CD4-positive, alpha-beta T cell treated with Interleukin-17A for 1 hour (primary cell): ENCODE measurements at places on chromosomes 7 and 10.

- DNase-seq = no peak
Observed at GRCh38 chr7:70797109-70797514, 334.8 kb upstream of the GALNT17 start.

DNA sequence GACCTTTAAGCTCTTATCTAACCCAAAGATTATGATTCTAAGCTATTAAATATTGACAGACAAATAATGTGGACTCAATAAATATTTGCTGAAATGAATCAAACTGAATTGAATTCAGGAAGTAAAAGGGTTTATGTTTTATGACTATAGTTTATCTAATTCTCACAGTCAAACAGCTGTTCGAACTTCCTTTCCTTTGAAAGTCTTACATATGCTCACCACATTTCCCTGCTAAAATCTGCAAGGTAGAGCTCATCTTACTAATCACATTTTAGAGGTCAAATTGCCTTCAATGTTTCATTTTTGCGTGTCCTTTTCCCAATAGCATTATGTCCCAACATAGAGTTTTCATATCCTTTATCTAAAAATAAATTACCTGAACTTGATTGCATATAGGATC is 154.9 kb upstream of the PPP1R3A start:
- DNase-seq = no peak

- no peak for DNase-seq
Observed at GRCh38 chr7:42126475-42127231, 110.4 kb downstream of the GLI3 start.

DNA sequence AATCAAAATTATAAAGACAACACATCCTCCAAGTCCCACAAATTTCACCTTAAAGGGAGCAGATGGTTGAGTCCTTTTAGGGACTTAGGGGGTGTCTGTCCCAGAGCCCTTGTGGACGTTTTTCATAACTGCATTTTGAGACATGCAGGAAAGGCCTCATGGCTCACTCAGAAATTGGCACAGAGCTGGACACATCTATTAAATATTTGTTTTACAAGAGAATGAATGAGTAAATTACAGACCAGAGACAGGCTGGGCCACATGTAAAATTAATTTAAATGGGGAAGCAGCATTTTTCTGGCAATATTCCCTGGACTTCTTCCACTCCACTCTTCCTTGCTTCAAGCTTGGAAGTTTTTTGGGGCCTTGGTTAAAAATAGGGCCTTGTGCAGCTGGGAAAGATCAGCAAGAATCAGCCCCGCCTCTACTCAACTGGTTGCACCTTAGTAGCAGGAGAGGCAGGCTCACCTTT is 20.0 kb downstream of the LAMB1 start:
- DNase-seq = no peak

- DNase-seq = no peak
Observed at GRCh38 chr10:17784688-17785087, 24.5 kb upstream of the MRC1 start.

DNA sequence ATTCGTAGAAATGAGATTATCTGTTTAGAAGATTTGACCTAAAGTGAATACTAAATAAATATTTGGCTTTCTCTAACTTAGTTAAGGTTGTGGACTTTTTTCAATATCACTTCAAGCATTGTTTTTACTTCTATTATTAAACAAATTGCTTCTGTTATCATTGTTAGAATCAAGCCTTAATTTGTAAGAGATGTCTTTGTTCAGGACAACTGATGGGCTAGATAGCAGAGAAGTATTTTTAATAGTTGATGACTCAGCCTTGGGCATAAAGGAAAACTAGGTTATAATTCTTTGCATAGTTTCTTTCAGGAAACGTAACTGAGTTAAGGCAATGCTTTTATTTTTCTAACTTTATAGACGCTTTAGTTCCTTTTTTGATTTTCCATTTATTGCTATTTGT is 128.8 kb upstream of the SMIM30 start:
- no peak for DNase-seq

DNA sequence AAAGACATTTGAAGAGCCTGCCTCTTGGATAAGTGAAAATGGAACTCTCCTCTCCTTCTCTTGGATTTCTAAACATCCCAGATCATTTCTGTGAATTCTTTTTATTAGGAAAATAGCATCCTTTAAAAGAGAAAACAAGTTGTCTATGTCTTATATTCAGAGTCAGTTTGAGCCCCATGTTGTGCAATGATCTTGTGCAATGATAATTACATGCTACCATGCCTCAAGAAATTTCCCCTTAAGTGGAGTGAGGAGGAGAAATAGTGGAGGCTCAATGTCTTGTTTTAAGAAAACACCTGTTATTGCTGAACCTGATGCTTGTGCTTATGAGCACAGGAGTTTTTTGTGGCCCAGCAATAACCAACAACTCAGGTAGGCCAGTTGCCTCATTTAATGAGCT is 103.6 kb downstream of the NPSR1 start:
- DNase-seq = no peak

DNA sequence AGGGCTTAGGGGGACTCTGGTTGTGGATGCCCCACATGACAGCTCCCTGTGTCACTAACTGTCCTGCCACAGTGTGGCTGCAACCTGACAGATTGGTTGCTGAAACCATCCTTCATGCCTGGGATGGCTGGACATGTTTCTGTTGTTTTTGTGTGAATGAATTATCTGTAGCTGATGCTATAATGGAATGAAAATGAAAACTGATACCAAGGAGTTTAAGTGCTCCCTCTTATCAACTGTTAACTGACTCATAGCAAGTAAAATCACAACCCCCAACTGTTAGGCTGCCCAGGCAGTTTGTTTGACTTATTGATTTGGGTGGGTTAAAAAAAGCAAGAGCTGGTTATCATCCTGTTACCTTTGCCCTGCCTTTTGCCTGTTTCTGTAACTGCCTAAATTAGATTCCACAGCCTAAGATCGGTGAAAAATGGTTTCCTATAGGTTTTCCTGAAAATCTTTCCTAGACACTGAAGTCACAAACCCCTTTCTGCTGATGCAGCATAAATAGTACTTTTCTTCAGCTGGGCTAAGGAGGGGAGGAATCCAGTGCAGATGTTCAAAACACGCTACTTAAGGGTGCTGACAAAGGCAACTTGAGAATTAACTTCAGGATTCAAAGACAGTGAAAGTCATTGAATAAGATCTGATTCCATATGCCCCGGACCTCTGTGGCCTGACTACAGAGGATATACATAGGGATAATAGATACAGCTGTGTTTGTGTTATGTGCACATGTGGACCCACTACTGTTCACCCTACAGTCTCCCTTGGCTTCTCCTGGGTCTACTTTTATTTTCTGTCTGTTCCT is 5.7 kb downstream of the FRAT2 start:
- no peak for DNase-seq

- no peak for DNase-seq
Observed at GRCh38 chr7:157432541-157432956, 95.7 kb downstream of the DNAJB6 start.

DNA sequence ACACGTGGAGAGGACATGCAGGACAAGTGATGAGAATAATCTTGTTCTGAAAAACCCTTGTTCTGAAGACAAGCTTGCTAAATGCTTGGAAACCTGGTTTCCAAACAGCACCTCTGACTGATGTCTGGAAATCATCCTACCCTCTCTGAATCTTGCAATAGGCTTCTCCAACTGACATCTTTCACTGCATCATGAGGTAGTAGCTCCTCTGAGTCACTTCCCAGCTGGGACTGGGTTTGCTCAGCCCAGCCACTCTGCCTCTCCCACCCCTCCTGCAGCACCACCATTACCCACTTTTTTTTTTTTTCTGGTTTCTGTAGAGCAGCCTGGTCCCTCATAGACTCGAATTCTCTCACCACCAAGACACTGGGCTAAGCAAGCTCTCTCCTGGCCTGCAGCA is 919.8 kb downstream of the GRID1 start:
- DNase-seq = no peak

- DNase-seq = peak; percentile 56
Observed at GRCh38 chr10:100346351-100346764, 675 bp upstream of the SCD start.

GRCh38 chr10:117137031-117137910 is 799 bp downstream of the VAX1 start:
- no peak for DNase-seq

DNA sequence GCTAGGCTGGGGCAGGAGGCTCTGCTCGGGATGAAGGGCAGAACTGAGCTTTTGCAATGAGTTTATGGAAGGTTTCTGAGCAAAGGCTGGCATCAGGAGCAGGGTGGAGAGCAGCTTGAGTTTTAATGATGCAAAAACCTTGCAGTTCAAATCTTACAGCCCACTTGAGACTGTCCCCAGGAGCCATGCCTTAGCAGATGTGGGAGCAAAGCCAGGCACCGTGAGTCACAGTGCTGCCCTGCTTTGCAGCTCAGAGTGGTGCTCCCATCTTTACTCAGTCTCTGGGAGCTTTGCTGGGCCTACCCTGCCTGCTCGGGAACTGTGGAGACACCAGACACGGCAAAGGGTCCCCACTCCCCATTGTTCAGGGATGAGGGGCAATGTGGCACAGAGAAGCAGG is 122.4 kb upstream of the NPS start:
- no peak for DNase-seq

DNA sequence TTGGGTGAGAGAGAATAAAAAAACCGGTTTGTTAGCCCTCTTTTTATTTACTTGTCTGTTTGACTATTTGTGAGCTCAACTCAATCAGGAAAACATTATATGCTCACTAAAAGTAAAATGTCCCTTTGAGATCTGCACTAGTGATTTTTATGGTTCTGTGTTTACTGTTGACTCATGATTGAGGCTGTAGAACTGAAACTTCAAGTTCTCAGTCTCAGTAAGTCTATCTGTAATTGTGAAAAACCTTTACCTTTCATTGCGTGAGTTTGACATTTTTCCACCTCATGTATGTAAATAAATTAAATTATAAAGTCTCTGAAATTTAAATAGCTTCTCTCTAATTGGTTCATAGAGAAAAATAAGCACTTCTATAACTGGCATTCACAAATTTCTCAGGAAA is 17.0 kb upstream of the CASD1 start:
- DNase-seq = no peak

DNA sequence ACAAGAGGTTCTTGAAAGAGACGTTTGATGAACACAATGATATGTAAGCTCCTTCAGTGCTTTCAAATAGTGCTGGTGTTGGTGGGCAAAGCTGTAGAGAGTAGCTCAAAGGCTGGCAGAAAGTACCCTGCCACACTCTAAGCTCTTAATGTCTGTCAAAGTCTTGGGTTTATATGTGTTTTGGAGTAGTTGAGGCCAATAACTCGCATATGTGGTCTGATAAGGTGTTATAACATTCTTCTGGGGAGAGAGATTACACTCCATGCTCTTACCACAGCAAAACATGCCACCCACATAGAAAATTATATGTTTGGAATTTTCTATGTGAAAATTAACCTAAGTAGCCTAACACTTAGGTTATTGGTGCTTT is 30.8 kb upstream of the NME8 start:
- no peak for DNase-seq

DNA sequence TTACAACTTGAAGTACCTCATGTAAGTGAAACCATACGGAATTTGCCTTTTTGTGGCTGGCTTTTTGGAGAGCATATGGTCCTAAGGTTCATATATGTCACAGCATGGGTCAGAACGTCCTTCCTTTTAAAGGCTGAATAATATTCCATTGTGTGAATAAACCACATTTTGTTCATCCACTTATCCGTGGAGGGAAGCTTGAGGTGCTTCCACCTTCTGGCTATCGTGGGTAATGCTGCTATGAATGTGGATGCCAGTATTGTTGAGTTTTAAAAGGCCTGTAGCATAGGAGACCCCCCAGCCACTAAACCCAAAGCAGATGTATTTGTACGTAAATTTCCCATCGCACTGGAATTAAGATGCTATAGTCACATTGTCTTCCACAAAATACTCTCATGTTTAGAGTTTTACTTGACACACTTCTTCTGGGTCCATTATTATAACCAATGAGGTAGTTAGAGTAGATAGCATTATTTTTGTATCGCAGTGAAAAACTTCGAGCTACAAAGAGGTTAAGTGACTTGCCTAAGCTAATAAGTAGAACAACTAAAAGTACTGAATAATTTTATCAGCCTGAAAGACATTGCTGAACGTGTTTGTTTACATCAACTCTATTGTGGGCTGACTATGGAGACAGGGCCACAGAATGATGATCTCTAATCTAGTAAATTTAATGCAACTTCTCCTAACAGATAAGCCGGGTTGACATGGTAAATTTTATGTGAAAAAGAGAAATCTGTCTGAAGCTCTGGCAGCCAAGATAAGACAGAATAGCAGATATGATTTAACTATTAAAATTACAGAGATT is 183.0 kb upstream of the CTBP2 start:
- peak; percentile 10 for DNase-seq

- no peak for DNase-seq
Observed at GRCh38 chr7:138324941-138325340, 135.1 kb upstream of the TRIM24 start.

- no peak for DNase-seq
Observed at GRCh38 chr10:78526347-78526746, 492.7 kb downstream of the RPS24 start.

- no peak for DNase-seq
Observed at GRCh38 chr7:139596626-139597025, 73.1 kb downstream of the CLEC2L start.

- no peak for DNase-seq
Observed at GRCh38 chr7:92699966-92700514, 109.8 kb upstream of the FAM133B start.

- DNase-seq = no peak
Observed at GRCh38 chr10:24299578-24300260, 90.8 kb downstream of the KIAA1217 start.

DNA sequence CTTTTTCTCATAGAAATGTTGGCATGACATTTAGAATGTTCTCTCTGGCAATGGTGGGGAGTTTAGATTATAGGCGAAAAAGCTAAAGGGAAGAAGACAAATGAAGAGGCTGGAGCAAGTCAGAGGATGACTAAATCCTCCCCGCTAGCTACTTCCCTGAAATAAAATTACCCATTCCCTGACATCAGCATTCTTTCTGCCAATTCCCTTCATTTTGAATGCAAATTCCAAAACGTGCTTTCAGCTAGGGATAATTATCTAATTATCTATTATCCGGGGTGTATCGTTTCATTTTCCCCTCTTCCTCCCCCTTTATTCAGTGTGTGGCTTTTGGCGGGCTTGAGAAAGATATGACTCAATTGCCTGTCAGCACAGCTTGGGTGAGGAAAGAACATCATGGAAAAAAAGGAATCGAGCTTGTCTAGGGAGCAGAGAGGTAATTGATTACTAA is 672.3 kb downstream of the TNS3 start:
- no peak for DNase-seq
